GM23248 (cell line): ENCODE measurements at places on chromosomes 2 and 18. TPM values are rescaled to one million over a fixed set of nuclear protein-coding genes. Genes with fewer than 3 reads are reported as not detected.

DNA sequence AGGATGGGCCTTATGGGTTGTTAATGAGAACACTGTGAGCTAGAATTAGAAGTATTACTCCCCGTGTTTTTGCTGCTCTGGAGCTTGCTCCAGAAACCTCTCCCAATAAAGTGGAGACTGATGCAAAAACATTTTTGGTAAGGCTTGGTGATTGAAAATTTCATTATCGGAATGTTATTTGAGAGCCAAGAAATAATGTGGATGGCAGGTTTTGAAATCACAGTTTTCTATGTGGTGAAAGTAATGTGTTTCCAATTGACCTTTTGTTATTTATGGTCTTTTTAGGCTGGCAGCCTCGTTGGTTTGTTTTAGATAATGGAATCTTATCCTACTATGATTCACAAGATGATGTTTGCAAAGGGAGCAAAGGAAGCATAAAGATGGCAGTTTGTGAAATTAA lies 5.1 kb downstream of the PLEKHA3 start:
- H3K27me3 ChIP-seq = no peaks in the 10 kb centered on the region
- H3K4me1 ChIP-seq = peaks cover 31% of the 10 kb centered on the region
- no peak overlapping the region for H3K4me3 ChIP-seq

- H3K4me3 ChIP-seq = no peak overlapping the region
- no peaks in the 10 kb centered on the region for H3K27me3 ChIP-seq
- DNase-seq = no peak
Observed at GRCh38 chr2:20219763-20220380, 5.1 kb downstream of the SDC1 start.

Gene AQP4
- total RNA-seq = not detected in 2 replicates

Gene CXCR1
- not detected in 2 replicates for total RNA-seq

Gene KLHL14
- total RNA-seq = not detected in 2 replicates

Gene DSC3
- total RNA-seq = not detected in 2 replicates

- H3K27me3 ChIP-seq = no peaks in the 10 kb centered on the region
- DNase-seq = no peak
- no peak overlapping the region for H3K27ac ChIP-seq
- H3K4me1 ChIP-seq = no peaks in the 10 kb centered on the region
- H3K36me3 ChIP-seq = no peaks in the 10 kb centered on the region
Observed at GRCh38 chr2:235836491-235836911, 331.7 kb downstream of the GBX2 start.

DNA sequence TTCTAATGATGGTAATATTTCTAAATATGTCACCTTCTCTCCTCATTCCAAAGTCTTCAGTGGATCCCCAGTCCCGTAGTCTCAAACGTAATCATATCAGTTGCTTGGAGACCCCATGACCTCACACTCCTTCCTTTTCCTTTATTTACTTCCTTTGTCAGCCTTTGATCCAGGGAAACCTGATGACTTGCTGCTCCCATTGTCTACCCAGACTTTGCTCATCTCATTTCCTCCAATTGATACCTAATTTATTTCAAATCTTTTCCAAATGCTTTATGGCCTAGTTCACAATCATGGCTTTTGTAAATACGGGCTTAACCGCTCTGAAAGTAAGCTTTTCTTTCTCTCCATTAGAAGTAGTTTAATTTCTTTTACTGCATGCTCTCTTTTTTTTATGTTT lies 402.4 kb upstream of the CYRIA start:
- H3K4me3 ChIP-seq = no peak overlapping the region
- no peaks in the 10 kb centered on the region for H3K4me1 ChIP-seq
- H3K27me3 ChIP-seq = no peaks in the 10 kb centered on the region
- no peaks in the 10 kb centered on the region for H3K36me3 ChIP-seq

DNA sequence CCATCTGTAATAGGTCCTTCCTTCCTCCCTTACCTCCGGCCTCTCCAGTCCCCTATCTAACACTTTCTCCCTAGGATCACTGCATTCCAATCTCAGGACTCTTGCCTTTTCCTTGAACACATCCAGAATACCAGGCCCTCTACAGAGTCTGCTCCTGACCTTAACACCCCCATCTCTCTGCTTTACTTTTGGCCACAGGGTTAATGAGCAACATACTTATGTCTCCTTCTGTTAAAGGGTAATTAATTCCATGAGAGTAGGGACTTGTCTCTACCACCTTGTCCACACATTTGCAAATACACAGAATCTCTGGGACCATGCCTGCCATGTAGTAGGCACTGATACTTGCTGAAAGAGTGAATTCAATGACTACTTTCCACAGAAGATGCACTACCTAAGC lies 94.9 kb downstream of the COBLL1 start:
- no peaks in the 10 kb centered on the region for H3K36me3 ChIP-seq
- H3K4me1 ChIP-seq = no peaks in the 10 kb centered on the region

DNA sequence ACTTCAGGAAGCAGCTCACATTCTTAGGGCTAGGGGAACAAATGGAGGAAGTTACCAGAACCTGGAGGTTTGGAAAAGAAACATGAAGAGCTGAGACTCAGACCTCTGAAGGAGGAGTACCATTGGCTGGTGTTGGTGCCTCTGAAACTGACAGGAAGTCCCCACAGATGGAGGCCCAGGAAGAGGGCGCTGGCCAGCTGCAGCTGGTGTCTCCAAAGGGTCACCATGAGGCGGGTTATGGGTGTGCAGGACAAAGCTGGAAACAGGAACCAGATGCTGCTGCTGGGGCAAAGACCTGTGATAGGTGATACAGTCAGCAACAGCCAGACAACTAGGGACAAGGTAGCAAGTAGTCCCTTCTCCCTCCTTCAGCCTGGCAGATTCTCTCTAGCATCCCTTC lies 136.5 kb upstream of the SERPINE2 start:
- no peaks in the 10 kb centered on the region for H3K36me3 ChIP-seq
- peaks cover 8% of the 10 kb centered on the region for H3K4me1 ChIP-seq
- H3K27me3 ChIP-seq = no peaks in the 10 kb centered on the region
- H3K27ac ChIP-seq = no peak overlapping the region
- DNase-seq = no peak

Gene LHCGR
- total RNA-seq = not detected in 2 replicates

GRCh38 chr2:127421116-127421800 lies 3.0 kb downstream of the PROC start:
- H3K4me3 ChIP-seq = no peak overlapping the region
- no peak for DNase-seq
- no peak overlapping the region for H3K27ac ChIP-seq
- H3K4me1 ChIP-seq = no peaks in the 10 kb centered on the region

GRCh38 chr2:143284087-143284675 lies 155.0 kb downstream of the ARHGAP15 start:
- H3K27me3 ChIP-seq = no peaks in the 10 kb centered on the region
- no peak overlapping the region for H3K27ac ChIP-seq
- DNase-seq = peak; percentile 65
- no peak overlapping the region for H3K4me3 ChIP-seq
- H3K36me3 ChIP-seq = no peaks in the 10 kb centered on the region

Gene REG1A
- not detected in 2 replicates for total RNA-seq

Gene SGPP2
- total RNA-seq = not detected in 2 replicates

GRCh38 chr2:238424313-238424700 lies 2.4 kb upstream of the ASB1 start:
- H3K4me3 ChIP-seq = no peak overlapping the region
- H3K4me1 ChIP-seq = peaks cover 53% of the 10 kb centered on the region
- no peaks in the 10 kb centered on the region for H3K36me3 ChIP-seq
- DNase-seq = peak; percentile 65
